Hepatic stellate cell (primary cell): ENCODE measurements at places on chromosomes 4 and X.

DNA sequence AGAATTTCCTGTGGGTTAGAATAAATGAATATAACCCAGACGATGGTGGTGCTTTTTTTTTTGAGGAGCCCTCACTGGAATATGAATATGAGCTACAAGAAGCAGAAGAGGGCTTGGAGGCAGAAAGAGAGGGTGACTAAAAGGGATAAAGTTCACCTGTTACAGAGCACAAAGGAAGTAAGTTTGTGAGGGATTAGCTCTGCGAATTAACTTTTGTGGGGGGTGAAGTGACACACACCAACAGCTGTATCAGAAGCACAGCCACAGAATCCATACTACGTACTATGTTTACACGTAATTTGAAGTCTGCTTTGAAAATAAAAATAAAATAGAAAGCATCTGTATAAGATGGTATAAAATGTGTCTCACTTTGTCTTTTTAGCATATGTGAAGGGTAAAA lies 963.6 kb upstream of the DIAPH2 start:
- DNase-seq: no peak

GRCh38 chrX:94830717-94831116 lies 1156.7 kb downstream of the FAM133A start:
- DNase-seq: no peak

DNA sequence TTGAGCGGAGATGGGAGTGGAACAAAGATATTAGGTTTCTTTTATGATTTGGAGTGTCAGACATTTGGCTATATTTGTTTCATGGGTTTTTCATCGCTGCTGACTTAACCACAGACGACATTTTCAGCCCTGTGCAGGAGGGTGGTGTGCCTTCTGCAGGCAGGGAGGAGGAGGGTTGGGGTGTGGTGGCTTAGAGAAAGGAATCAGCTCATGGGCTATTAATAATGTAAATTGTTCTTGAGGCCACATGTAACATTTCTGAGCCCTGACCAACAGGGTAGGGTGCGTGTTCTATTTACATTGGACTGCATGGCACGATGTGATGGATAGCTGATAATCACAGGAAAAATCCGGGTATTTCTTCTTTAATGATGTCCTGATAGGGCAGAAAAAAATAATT lies 67.6 kb downstream of the POLA1 start:
- DNase-seq: no peak

DNA sequence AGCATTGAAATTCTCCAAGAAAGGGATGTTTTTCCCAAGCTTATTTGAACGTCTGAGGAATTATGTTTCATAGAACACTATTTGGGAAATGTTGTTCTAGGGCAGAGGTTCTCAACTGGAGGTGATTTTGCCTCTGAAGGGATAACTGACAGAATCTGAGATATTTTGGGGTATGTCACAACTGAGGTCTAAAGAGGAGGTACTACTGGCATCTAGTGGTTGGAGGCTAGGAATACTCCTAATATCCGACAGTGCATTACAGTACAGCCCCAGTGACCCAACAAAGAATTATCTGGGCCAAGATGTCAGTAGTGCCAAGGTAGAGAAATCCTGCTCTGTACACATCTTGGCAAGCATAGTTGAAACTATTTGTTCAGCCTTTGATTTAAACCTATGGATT lies 6.4 kb downstream of the HSPA4L start:
- no peak for DNase-seq

DNA sequence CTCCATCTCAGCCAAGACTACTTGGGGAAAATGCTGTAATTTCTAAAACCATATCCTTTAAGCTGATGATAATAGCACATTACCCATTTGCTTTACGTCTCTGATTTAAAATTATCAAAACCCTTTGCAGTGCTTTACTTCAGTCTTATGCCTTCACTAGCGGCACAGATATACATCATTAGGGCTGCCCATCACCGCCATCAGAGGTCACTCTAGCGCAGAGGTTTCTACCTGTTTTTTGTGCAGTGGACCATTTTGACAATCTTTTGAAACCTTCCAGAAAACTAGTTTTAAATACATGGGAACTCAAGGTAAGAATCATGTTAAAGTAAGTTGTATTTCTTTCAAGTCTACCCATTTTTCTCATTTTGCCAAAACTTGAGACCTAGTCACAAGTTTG lies 592.5 kb downstream of the PPARGC1A start:
- DNase-seq: no peak

- DNase-seq: no peak
Measured at GRCh38 chr4:151359576-151359975, 34.2 kb upstream of the SH3D19 start.

- no peak for DNase-seq
Measured at GRCh38 chr4:185318679-185319078, 77.0 kb downstream of the LRP2BP start.

DNA sequence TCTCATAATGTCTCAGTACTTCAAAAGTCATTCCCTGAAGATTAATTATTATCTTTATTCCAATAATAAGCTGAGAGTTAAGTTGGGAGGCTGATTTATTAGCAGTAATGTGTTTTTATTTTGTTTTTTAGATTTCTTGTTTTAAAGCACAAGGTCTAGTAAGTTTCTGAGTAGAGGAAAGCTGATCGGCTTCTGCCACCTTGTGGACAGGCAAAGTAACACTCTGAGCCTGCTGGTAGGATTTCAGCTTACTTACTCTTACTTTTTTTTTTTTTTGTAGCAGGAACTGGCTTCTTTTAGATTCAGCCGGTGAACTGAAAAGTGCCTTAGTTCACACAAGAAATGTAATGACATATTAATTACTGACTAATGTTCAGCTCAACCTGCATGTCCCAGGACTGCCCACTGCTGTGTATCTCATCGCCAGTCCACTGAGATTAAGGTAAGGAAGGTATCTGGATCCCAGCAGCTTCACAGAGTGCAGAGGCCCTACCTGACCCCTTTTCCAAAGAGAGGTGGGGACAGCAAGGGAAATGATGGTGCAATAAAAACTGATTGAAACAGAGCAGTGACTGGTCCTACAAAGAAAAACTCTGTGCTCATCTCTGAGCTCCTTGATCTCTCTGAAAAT lies 126.5 kb downstream of the ADGRA3 start:
- peak; percentile 24 for DNase-seq

DNA sequence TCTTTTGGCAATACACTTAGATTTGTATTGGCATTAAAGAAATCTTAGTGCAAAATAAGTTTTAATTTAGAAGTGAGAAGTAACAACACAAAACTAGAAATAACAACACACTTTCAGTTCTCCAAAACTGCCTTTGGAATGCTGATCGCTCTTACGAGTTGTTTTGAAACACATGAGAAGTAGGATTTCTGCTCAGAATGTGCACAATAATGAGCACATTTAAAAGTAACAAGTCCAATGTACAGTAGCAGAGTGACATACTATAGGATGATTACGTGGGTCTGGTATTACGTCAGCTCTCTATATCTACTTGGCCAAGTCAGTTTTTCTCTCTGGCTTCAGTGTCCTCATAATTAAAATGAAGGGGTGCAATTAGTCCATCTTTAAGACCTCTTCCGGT lies 164.8 kb downstream of the CHM start:
- DNase-seq: no peak
